ENCODE measurements at places on chromosomes 7 and 10. TPM values are rescaled to one million over a fixed set of nuclear protein-coding genes. Genes with fewer than 3 reads are reported as not detected.

MMD2 gene
- not detected for polyA plus RNA-seq

IMPDH1 gene
- 58.3 TPM for polyA plus RNA-seq

MEIG1 gene
- 1.5 TPM for polyA plus RNA-seq

- DNase-seq, result no peak
Observed at GRCh38 chr7:46197785-46198540, 276.9 kb upstream of the IGFBP3 start.

- DNase-seq, result no peak
Observed at GRCh38 chr7:125195156-125195555, 265.5 kb upstream of the POT1 start.

DNA sequence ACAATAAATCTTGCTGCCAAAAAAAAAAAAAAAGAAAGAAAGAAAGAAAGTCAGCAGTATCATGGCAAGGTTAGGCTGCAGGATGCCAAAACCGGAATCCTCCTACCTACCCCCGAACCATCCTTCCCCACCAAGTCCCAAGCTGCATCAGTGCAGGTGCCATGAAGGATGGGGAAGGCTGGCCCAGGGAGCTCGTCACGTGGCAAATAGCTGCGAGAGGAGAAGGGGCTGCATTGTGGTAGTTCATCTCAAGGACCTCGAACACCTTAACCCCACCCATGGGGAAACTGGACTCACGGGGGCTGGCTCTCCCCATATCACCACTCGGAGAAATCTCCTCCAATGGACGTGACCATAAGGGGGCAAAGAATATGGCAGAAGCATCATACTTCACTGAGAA lies 86.2 kb downstream of the TACC2 start:
- DNase-seq, result no peak

GRCh38 chr10:104577861-104578521 lies 63.1 kb upstream of the SORCS3 start:
- DNase-seq, result no peak

- no peak for DNase-seq
Observed at GRCh38 chr10:83533290-83533689, 606.0 kb upstream of the GHITM start.

GRCh38 chr10:106038246-106038645 lies 1126.3 kb downstream of the SORCS1 start:
- no peak for DNase-seq

DNA sequence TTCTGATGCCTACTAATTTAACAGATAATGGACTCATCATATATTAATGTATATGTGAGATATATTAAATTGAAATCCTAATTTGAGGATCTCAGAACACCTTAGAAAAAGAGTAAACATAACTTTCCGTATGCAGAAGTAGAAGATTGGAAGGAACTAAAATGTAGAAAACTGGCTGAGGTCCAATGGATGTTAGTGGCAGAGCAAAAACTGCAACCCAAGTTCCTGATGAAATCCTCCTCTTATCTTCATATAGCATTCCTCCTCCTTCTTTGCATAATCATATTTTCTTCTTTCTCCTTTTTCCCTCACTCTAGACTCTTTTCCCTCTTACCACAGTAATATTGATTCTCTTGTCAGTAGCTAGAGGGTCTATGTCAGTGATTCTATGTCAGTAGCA lies 6.0 kb downstream of the INA start:
- DNase-seq, result no peak

DNA sequence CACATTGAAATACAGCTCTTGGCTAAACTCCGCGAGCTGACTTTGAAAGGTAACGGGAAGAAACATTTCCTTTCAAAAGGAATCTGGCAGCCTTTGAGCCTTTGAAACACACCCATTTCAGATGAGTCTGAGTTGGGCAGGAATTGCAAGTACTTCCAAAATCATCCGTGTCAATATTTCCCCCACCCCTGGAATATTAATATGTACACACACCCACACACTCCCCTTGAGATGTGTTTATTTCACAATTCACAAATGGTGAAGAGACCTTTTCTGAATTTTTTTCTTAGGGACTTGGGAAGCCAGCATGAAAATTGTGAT lies 438.7 kb upstream of the NRP1 start:
- no peak for DNase-seq

GRCh38 chr7:29116361-29117200 lies 29.8 kb downstream of the CPVL start:
- DNase-seq, result no peak

- no peak for DNase-seq
Observed at GRCh38 chr10:20369863-20370736, 527.0 kb downstream of the NEBL start.

GRCh38 chr10:61744469-61744868 lies 81.7 kb downstream of the CABCOCO1 start:
- no peak for DNase-seq

- DNase-seq, result no peak
Observed at GRCh38 chr10:68075550-68076004, 494 bp upstream of the HERC4 start.

DNA sequence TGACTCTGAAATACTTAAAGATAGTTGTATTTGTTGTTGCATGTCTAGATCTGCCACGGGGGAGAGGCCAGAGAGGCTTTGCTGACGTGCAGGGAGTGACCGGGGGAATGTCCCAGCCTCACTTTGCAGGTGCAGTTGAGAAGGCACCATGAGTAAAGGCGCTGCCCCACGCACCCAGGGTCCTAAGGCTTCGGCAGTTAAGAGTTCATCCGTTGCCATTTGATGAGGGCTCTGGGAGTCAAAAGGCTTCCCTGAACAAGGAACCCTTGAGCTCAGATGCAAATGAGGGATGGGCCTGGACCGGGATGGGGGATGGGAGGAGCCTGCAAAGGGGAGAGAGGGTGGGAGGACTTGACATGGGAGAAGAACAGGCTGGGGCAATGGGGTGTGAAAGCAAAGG lies 20.4 kb downstream of the PPP2R2D start:
- no peak for DNase-seq
